ENCODE measurements at places on chromosomes 6 and 20.

- peak; percentile 71 for DNase-seq
These were observed 13.2 kb downstream of the SS18L1 start for GRCh38 chr20:62156592-62157386.

- peak; percentile 71 for DNase-seq
These were observed 38.1 kb downstream of the GNAS start for GRCh38 chr20:58890518-58891085.

- no peak for DNase-seq
These were observed 6.8 kb downstream of the MAPK14 start for GRCh38 chr6:36034441-36034840.

- DNase-seq, result no peak
These were observed 111.3 kb downstream of the PRDM1 start for GRCh38 chr6:106197441-106197840.

DNA sequence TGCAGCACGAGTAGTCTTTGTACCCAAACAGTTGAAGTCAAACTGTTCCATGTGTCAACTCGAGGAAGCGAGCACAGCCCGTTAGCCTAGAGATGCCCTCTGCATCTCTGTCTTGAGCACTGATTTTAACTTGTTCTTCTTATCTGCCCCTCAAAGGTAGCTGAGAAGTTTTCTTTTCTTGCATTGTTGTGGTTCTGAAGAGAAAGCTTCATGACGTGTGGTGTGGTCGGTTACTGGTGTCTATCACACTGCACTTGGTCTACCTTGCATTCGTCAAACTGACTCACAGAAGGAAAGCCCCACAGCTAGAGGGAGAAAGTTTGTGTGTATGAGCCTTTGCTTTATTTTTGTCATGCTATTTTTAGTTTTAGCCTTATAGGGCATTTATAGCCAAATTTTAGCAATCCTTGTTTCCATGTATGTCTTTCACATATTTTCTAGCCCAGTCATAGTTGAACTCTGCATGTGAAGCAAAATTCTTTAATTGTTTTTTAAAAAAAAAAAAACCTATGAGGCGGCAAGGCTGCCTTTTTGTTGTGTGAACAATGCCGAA lies 115.1 kb downstream of the JAG1 start:
- peak; percentile 91 for DNase-seq

- no peak for DNase-seq
These were observed 13.8 kb downstream of the RNF144B start for GRCh38 chr6:18400831-18401446.

GRCh38 chr6:159002432-159003155 lies 2.6 kb upstream of the RSPH3 start:
- peak; percentile 58 for DNase-seq

GRCh38 chr6:27062755-27063154 lies 184.7 kb upstream of the PRSS16 start:
- DNase-seq, result no peak

GRCh38 chr6:112113431-112113830 lies 26.0 kb downstream of the FAM229B start:
- DNase-seq, result no peak

DNA sequence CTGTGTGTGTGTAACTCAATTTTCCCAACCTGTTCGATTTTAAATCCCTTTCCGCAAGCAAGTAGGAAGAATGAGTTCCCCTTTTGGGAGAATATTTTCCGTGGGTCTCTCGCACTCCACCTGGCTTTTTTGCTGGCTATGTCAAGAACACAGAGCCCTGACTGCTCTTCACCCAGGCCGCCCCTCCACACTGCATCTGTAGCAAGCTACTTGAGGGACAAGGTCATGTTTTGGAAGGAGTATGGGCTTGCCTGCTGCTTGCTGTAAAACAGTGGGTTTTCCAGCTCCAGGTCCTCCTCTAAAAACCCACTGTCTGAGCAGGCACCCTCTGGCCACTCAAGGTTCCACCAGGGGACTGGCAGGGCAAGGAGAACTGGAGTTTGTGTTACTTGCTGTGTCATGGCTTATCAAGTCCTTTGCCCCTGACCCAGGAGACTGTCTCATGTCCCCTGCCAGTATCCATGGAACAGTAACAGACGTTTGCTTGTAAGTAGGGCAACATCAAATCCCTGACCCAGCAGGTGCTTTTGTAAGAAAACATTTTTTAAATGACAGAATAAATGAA lies 35.5 kb upstream of the SYNJ2 start:
- DNase-seq, result no peak

DNA sequence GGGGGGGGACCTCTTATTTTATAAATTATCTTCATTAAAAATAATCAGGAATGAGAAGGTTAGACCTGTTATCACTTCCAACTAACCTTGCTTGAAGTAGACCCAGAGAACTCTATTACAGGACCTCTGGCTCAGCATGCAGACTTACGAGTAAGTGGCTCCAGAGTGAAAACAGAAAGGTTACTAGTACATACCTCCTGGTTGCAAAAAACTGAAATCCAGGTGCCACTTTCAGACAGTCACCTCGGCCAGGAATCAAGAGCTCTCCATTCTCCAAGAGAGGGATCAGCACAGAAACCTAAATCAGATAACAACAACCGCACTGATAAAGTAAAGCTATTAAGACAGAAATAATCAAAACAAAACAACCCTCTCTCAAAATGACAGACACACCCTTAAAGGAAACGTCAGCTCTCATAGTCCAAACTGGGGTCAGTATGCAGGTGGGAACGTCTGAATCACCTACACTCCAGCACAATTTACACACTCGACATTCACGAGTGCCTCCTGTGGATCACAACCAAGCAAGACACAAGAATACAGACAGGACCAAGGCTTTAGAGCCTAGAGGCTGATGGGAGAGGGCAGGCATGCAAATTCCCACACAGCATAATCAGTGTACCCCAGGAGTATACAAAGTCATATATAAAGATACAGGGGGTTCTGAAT lies 31.8 kb downstream of the MDN1 start:
- DNase-seq, result no peak

- no peak for DNase-seq
These were observed 17.1 kb downstream of the IRF4 start for GRCh38 chr6:408599-409102.

GRCh38 chr6:160431791-160432404 lies 83.7 kb downstream of the SLC22A3 start:
- peak; percentile 18 for DNase-seq

DNA sequence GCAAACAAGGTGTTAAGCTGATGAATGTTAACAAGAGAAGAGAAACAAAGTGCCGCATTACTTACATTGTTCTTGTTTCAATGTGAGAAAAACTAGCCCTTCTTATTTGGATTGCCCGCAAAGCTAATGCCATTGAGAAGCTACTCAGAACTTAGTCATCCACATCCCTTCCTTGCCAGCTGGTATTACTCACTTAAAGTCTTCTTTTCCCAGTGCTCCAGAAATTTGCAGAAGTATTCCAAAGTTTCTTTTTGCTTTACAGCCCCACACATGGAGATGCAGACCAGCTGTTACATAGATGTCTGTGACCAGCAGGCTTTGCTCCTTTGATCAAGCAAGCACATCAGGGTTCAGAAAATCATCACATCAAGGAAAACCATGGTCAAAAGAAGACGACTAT lies 529.0 kb downstream of the TBC1D32 start:
- DNase-seq, result no peak

GRCh38 chr6:166466178-166467122 lies 83.7 kb upstream of the MPC1 start:
- peak; percentile 84 for DNase-seq

GRCh38 chr6:5423251-5423650 lies 161.9 kb downstream of the FARS2 start:
- DNase-seq, result no peak

DNA sequence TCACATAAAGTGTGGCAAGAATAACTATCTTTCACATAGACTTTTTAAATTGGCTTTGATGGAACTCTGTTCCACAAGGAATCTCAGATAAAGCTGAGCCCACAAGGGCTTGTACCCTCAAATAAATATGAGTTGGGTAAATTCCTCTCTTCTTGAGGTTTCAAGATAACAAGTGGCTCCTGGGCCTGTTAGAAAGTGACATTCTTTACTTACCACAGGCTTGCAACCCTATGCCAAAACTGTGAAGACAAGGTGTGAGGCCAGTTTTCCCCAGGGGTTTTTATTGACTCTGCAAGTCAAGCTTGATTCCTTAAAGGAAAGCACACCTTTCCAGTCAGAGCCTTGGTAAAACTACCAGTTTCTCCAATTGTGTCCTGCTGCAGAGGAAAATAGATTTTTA lies 664.8 kb upstream of the GJE1 start:
- DNase-seq, result no peak

DNA sequence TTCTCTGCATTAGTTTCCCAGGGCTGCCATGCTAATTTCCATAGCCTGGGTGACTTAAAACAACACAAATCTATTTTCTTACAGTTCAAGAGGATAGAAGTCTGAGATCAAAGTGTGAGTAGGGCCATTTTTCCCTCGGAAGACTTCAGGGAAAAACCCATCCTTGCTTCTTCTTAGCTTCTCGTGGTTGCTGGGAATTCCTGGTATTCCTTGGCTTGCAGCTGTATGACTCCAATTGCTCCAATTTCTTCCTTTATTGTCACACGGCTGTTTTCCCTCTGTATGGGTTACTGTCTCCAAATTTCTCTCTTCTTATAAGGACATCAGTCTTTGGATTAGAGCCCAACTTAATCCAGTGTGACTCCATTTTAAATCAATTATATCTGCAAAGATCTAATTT lies 128.4 kb upstream of the JAG1 start:
- DNase-seq, result no peak

DNA sequence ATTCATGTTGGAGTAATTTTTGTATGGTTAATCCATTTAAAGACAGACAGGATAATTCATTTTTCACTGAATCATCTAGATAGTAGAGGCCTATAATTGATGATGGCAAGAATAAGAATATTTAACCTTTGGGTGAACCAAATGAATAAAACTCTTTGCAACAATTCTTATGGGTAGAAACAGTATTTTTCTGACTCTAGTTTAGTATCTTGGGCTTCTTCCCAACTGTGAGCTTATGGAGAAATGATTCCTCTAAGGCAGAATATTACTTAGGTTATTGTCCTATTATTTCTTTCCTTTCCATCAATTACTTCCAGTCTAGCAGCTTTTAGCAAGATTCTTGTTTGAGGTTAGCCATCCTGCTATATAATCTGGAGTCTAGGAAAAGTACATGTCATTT lies 734.9 kb upstream of the FLRT3 start:
- DNase-seq, result no peak

- DNase-seq, result peak; percentile 65
These were observed 2.1 kb downstream of the RAET1E start for GRCh38 chr6:149895833-149896271.

DNA sequence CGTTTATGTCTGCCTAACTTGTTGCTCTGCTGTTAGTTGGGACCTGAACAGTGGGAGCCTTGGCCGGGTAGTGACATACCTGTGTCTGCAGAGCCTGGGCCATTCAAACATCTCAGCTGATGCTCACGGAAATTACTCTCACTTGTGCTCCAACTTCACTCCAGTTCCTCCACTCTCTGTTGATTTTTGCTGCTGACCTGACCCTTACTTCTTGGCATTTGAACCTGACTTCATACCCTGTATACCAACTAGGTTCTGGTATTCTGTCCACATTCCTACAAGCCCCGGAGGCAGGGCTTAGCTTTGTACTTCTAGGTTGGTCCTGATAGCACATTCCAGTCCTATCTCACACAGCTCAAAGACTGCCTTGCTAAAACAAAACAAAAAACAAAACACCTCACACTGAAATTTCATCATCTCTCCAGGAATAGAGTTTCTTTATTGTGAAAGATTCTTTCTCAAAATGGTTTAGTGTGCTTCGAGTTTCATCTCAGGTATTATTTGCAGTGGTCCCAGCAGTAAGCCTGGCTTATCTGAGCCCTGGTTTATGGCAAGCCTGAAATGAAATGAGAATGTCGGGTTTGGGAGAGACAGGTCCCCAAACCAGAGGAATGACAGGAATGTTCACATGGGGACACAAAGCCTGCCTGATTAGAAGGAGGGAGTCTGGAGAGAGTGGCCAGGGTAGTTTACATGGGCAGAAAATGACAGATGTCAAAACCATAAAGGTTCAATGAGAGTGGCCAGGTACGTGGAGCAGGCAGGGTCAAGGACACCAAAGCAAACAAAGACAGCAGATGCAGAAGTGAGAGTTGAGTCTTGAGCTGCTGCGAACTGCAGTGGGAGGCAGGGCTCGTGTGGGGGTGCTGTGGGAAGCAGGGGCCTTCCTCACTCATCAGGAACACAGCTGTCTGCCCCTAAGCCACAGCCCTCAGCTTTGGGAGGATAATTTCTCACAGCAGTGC lies 174.2 kb upstream of the HDAC2 start:
- DNase-seq, result no peak

DNA sequence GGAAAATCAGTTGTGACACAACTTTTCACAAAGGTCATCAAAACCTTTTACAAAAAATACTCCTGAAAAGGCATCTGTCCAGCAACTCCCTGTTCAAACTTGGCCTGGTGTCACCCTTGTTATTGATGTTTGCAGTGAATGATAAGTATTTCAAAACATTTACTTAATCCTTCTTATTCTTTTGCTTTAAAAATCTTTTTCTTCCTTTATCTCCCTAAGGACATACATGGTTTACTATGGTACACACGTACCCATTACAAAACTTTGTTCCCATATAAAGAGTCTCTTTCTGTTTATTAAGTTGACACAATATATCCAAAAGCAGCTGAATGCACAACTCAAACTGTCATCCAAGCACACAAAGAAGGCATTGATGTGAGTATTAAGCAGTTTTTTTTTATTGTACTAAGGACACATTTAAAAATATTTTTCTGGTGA lies 17.5 kb downstream of the GSTA2 start:
- no peak for DNase-seq

DNA sequence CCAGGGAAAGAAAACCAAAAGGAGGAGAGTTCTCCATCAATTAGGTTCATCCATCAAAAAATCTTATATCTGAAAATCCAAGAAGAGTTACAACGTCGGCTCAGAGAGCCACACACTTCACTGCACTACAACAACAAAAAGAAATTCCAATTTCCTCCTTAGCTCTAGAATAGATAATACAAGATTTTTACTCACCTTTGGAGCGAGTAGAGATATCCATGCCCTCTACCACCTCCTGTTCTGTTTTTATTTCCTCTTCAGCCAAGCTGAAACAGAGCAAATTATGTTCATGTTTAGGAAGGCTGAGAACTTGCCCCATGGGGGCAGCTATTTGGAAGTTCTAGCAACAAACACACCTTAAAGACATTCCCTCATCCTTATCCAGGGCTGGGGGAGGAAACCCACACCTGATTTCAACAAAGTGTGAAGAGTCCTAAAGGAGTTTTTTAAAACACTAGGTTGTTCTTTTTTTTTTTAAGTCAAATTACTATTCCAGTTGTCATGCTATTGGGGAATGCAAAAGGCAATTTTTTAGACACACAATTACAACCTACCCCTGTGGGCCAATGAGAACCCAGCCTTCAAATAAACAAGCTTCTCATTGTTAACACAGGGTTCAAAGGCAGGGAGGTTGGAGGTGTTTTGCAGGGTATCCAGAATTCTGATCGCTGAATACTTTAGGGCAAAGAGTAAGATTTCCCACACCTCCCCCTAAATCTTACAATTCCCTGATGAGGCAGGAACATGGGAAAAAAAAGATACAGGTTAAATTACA lies 8.7 kb downstream of the ZMYND8 start:
- no peak for DNase-seq

GRCh38 chr20:24153101-24154040 lies 164.8 kb upstream of the GGTLC1 start:
- DNase-seq, result no peak

All from foreskin fibroblast (primary cell).